Cortex of kidney (tissue), 1 donor: ENCODE measurements at places on chromosomes 16 and 17.

DNA sequence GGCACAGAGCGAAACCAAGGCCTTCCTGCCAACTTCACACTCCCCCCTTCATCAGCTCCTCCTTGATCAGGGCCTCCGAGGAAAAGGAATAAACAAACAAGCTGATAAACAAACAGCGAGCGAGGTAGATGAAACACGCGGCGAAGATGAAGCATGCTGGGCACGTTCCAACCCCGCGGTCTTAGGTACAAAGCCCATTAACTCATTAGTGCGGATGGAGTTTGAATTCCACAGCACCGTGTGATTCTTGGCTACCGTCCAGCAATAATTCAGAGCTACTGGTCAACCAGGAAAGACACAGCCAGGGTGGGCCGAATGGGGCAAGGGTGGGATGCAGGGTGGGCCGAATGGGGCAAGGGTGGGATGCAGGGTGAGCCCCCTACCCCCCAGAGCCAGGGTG lies 67.3 kb downstream of the RBFOX3 start:
- DNase-seq = no peak

DNA sequence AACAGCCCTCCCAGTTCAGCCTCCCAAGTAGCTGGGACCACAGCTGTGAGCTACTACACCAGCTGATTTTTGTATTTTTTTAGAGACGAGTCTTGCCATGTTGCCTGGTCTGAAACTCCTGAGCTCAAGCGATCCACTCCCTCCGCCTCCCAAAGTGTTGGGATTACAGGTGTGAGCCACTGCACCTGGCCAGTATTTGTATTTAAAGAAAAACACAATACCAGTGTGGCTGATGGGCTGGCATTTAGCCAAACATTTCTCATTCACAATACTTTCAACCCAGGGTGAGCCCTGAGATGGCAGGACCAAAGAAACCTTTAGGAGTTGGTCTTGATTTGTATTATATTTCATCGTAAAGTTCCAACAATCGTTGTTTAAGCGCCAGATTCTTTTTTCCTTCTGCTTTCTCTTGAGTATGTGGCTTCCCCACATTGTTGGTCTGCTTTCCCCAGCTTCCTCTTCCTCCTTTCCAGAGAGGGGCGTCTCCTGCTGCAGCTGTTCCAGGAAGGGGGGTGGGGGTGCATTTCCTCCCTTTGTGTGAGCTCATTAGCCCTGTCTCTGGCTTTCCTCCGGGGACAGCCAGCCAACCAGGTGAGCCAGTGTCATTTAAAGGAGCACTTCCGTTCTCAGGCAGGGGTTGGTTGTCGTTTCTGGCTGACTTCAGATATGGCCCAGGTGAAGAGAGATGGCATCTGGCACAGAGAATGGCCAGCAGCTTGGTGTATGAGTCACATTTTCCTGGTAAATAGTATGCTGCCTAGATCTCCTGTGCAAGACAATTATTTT lies 79.9 kb downstream of the GPRC5B start:
- no peak for DNase-seq

GRCh38 chr17:10114931-10115535 lies 83.4 kb downstream of the GAS7 start:
- DNase-seq = no peak

DNA sequence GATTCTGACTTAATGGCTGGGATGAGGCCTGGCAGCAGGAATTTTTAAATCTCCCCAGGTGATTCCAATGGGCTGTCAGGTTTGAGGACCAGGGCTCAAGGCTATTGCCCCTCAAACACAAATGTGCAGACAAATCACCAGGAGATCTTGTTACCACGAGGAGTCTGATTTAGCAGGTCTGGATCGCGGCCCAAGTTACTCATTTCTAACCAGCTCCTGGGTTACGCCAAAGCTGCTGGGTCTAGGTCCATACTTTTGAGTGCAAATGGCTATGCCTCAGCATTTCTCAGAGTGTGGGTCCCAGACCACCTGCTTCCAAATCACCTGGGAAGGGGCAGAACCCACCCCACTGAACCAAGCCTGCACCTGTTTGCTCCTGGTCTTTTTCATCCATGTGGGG lies 33.1 kb downstream of the CNGB1 start:
- DNase-seq = no peak

DNA sequence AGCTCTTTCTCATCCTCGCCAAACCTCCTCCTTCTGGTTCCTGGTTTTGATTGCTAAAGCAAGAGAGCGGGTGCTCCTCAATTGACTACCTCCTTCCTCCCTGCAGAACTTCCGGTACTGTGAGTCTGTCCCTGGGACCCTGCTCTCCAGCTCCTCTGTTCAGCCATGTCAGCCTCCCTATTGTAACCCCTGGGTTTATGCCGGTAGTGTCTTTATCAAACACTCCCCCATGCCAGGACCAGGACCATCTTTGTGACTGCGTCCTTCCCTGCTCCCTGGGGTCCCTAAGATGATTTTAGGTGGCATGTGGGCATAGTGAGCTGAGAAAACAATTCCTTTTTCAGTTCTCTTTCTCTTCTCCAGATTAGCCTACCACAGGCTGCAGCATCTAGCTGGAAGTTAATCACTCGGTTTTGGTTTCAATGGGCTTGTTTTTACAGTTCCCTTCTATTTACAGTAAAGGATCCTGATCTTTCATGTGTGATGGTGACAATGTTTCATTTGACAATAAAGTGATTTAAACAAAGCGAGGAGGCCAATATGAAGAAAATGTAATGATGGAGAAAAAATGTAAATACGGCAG lies 27.7 kb upstream of the IL21R start:
- DNase-seq = no peak

- DNase-seq = no peak
These were observed 11.6 kb upstream of the GAA start for GRCh38 chr17:80089762-80090161.

DNA sequence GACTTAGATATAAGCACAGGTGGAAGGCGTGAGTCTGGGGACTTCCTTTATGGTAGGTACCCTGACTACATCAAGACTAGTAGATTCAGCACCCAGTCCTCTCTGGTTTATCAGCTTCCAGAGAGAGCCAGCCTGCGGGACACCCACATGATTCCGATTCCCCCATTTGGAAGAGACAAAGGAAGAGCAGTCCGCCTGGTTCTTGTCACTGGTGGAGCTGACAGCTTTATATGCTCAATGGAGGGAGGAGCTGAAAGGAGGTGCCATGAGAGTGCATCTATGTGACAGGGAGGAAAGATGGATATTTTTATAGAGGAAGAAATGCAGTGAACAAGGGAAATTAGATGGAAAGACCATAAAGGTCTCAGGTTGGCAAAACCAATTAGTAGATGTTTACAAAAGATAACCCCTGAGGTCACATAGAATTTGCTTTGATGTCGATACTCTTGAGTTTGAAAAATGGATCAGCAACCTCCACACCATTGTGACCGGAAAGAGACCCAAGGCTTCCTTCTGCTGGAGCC lies 437.7 kb downstream of the PMP22 start:
- no peak for DNase-seq

GRCh38 chr16:27253526-27253930 lies 15.0 kb downstream of the NSMCE1 start:
- DNase-seq = no peak

- no peak for DNase-seq
These were observed 36.4 kb downstream of the KLHDC4 start for GRCh38 chr16:87729266-87729954.

DNA sequence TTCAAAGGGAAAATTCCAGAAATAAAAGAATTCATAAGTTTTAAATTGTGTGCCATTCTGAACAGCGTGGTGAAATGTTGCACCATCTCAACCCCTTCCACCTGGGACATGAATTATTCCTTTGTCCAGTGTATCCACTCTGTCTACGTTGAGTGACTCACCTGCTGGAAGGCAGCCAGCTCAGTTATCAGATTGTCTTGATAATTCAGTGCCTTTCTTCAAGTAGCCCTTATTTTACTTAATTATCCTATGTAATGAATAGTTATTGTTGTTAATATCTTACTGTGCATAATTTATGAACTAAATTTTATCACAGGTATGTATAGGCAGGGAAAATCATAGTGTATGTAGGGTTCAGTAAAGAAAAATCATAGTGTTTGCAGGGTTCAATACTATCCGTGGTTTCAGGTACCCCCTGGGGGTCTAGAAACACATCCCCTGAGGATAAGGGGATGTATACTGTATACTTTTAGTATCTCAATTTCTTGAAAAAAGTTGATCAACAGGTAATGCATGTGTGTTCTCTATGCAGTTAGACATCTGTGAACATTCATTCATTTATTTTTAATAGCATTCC lies 7.7 kb upstream of the PCTP start:
- DNase-seq = no peak

GRCh38 chr16:27242398-27242797 lies 26.2 kb downstream of the NSMCE1 start:
- DNase-seq = no peak

DNA sequence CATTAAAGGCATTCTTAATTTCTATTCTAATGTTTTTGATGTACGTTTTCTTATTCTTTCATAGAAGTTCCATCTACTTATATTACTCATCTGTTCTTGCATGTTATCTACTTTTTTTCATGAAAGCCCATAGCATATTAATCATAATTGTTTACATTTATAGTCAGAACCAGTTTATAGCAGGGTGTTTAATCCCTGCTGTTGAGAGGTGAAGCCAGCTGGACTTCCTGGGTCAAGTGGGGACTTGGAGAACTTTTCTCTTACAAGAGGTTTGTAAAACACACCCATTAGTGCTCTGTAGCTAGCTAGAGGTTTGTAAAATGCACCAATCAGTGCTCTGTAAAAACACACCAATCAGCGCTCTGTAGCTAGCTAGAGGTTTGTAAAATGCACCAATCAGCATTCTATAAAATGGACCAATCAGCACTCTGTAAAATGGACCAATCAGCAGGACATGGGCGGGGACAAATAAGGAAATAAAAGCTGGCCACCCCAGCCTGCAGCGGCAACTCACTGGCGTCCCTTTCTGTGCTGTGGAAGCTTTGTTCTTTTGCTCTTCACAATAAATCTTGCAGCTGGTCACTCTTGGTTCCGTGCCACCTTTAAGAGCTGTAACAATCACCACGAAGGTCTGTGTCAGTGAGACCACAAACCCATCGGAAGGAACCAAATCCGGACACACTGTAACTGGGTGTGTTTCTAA lies 120.6 kb downstream of the TANC2 start:
- no peak for DNase-seq

DNA sequence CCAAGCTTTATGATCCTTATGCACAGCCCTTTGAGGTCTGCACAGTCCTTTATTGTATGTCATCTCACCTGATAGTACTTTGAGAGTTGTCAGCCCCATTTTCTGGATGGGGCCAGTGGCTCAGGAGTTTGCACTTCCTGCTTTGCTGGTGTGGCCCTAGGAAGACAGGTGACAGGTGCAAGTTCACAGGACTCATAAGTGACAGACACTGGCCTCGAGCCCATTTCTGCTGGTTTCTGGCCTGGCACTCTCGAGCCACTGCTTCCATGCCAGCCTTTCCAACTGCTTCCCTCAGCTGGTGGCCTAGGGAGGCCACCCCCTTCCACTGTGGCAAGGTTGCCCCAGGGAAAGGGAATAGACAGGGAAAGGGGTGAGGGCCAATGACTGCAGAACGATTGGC lies 84.4 kb upstream of the CCL1 start:
- no peak for DNase-seq

DNA sequence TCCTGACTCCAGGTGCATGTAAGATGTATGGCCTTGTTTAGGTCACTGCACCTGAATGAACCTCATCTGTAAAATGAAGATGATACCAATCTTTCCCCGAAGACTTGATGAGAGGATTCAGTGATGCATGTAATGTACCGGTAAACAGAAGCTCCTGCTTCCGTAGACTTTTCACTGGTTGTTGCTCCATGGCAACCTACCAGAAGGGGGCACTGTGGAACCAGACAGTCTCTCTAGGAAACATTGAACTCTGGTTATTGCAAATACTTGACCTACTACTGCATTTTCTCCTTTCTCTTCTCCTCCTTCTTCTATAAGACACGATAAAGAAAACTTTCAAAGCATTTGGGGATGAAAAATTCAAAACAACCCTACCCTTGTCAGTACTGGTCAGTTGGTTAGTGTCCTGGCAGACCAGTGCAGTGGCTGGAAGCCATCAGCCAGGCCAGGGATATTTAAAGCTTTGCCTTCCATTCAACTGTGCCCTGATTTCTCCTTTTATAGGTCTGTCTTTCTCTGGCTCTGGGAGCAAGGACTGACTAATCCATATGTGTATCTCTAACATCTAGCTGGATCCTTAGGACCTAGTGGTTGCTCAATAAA lies 667.4 kb upstream of the SALL1 start:
- DNase-seq = no peak

GRCh38 chr16:47984669-47985068 lies 171.1 kb downstream of the ABCC12 start:
- DNase-seq = no peak

GRCh38 chr16:11346700-11347319 lies 1.6 kb downstream of the RMI2 start:
- no peak for DNase-seq

GRCh38 chr17:44795421-44795820 lies 34.7 kb downstream of the GJC1 start:
- DNase-seq = no peak

GRCh38 chr17:69213059-69213813 lies 15.4 kb downstream of the ABCA10 start:
- DNase-seq = no peak

DNA sequence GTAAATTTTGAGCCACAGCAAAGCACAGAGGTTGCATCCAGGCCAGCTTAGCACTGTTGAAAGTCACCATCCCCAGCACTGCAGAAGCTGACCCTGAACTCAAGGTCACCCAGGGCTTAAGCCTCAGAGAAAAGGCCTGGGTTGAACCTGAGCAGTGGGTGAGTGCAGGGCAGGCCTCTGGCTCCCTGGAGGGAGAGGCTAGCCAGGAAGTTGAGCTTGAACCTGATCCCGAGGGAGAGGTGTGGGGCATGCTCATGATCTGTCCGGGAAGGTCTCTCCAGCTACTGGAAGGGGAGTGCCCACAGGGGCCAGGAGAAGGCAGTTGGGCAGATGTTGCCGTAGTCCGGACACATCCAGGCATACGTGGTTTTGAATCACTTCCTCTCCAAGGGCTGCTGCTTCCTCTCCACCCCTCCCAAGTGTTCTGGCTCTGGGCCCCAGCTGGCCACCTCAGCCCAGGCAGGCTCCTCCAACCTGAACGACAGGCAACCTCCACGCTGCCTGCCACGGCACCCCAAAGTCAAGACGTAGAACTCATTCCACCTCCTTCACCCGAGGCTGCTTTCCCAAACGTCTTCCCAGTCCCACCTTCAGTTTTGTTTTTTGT lies 18.4 kb downstream of the CARHSP1 start:
- DNase-seq = no peak

DNA sequence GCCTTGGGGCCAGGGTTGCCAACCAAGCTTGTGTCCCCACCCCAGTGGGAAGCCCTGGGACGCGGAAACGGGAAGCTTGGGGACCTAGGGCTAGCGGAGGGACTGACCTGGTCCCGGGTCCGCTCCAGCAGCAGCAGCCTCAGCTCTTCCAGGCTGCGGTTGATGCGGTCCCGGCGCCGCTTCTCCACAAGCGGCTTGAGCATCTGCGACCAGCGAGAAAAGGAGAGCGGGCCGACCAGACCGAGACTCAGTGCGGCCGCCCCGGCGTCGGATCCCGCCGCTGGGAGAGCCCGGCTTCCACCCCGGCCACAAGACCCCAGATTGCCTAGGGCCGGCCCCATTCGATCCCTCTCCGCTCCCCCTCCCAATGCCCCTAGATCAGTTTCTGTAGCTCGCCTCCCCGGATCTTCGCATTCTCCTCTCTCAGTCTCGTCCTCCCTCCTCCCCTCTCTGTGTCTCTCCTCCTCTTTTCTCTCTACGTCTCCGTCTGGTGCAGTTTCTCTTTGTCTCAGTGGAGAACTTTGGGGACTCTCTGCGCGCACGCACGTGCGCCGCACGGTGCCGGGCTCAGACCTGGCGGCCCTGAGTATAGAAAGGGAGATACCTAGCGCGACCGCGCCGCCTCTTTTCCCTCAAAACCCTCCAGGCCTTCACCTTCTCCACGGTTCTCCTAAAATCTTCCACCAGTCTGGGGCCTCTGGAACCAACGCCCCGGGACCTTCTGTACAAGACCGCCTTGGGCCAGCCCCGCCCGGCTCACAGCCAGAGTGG lies 797 bp downstream of the HES7 start:
- DNase-seq = no peak
